Activated CD8-positive, alpha-beta memory T cell treated with anti-CD3 and anti-CD28 coated beads for 48 hours (primary cell): ENCODE measurements at places on chromosomes 6 and 20.
A peak's percentile ranks its signal among the peaks of the same experiment; 100 is the strongest.

GRCh38 chr6:29680904-29681303, at the start of gene ZFP57:
Gene ZFP57 (minus strand): TSS chr6:29681152. CDS start chr6:29677003, 4,149 bp downstream.
- DNase-seq, result no peak

- DNase-seq, result no peak
Observed at GRCh38 chr6:155967322-155967721, 511.7 kb upstream of the NOX3 start.

GRCh38 chr6:168632694-168633093, 191.7 kb downstream of the SMOC2 start:
- no peak for DNase-seq

GRCh38 chr6:54722328-54722727, 124.2 kb upstream of the FAM83B start:
- DNase-seq, result no peak

GRCh38 chr6:154535851-154536250, 25.4 kb upstream of the CNKSR3 start:
- DNase-seq, result no peak

DNA sequence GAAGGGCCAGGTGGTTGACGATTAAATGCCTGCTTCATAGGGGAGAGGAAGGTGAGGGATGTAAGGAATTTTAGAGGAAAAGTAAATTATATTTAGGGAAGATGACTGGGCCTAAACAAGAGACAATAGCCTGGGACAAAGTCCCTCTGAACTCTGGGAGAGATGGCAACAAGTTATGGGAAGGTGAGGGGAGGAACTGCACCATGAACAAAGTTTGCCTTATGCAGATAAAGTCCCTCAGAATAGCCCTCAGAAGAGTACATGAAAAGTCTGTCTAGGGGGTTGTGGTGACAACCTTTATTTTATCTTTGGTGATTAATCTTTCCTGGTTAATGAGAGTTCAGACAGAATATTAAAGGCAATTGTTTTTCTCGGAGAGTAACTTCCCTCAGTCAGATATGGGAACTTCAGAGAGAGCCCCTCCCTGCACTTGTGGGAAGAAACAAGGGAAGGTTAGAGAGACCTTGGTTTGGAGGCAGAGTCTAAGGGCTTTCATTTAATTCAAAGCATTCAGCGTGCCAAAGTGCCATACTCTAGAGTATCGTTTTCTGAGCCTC, 27.1 kb upstream of the FAM217A start:
- DNase-seq, result no peak

DNA sequence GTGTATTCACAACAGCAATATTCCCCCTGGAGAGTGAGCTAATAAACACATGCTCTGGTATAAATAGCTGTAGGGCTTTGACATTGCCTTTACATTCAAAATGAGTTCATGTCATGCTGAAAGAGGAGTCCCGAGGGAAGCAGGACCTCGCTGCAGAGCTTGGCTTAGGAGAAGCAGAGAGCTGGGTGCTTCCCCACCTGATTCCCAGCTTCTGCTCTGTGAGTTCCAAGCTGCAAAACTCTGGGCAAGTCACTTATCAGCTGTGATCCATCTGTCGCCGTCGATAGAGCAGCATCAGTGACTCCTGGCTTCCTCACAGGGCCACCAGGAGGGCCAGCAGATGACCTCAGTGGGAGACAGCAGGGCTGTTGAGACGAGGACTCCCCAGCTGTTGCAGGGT, 241.8 kb downstream of the ANKRD60 start:
- DNase-seq, result no peak

DNA sequence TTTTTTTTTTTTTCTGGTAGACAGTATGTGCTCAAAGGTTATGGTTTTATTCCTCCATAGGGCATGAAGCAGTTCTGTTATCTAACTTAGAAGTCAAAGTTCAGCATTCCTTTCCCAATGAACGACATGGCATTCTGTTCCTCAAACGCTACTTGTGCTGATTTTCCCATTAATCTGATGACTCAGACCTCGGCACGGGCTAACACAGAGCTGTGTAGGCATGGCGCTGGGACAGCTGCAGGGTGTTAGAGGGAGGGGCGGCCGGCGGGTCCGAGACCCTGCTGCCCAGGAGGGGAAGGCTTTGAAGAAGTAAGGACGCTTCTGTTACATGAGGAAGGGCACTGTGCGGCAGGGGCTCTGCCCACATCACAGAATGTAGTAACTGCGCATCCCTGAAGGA, 93.6 kb upstream of the AGPAT4 start:
- DNase-seq, result no peak

DNA sequence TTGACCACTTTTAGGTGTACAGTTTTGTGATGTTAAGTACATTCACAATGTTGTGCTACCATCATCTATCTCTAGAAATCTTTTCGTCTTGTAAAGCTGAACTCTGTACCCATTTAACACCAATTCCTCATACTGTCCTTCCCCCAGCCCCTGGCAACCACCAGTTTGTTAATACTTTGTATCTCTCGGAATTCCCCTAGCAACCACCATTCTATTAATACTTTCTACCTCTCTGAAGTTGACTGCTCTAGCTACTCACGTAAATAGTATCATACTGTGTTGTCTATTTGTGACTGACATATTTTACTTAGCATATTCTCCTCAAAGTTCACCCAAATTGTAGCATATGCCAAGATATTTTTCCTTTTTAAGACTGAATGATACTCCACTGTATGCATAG, 82.3 kb upstream of the CLDN20 start:
- DNase-seq, result no peak

GRCh38 chr6:13252790-13253189, 75.5 kb downstream of the TBC1D7 start:
- DNase-seq, result no peak

DNA sequence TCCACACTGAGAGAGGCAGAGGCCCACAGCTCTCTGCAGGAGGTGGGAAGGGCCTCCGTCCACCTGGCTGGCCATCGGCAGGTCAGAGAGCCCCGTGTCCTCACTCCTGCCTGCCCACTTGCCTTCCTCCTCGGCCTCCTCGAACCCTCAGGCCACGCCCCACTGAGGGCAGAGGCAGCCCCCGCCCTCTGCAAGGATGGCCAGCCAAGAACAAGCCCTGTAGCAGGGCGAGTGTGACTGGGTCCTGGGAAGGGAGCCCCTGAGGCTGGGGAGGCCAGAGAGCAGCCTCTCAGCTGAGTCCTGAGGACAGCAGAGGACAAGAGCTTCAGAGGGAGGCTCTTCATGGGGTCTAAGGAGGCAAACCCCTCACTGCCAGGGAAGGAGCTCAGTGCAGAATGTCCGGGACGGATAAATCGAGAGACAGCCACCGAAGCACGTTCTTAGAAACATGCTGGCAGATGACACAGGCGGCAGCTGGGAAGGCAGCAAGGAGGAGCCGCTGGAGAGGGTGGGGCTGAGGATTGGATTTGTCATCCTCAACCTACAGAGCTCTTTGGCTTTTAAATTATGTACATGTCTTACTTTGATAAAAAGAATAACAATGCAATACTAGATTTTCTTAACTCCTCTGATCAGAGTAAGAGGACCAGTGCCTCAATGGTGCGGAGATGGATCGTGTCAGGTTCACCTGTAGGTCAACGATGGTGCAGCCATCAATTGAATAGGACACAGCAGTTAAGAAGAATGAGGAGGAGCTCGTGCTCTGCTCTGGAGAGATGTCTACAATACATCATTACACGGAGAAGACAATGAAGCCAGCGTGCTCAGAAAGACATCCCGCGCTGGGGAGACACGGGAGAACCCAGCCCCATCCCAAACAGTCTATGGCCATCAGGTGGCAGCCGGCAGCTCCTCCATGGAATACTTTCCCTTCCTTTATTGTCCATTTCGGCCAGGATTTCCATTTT, 53.0 kb downstream of the GNAS-AS1 start:
- DNase-seq, result no peak

GRCh38 chr6:1088492-1089001, 223.4 kb upstream of the FOXQ1 start:
- no peak for DNase-seq

GRCh38 chr6:136037876-136038460, 186.5 kb downstream of the PDE7B start:
- no peak for DNase-seq

GRCh38 chr6:133891149-133891926, 2.4 kb downstream of the TCF21 start:
- DNase-seq, result peak; percentile 16

- no peak for DNase-seq
Observed at GRCh38 chr6:114747995-114748625, 405.3 kb upstream of the HS3ST5 start.

GRCh38 chr6:11212664-11213063, 19.8 kb downstream of the NEDD9 start:
- DNase-seq, result no peak

DNA sequence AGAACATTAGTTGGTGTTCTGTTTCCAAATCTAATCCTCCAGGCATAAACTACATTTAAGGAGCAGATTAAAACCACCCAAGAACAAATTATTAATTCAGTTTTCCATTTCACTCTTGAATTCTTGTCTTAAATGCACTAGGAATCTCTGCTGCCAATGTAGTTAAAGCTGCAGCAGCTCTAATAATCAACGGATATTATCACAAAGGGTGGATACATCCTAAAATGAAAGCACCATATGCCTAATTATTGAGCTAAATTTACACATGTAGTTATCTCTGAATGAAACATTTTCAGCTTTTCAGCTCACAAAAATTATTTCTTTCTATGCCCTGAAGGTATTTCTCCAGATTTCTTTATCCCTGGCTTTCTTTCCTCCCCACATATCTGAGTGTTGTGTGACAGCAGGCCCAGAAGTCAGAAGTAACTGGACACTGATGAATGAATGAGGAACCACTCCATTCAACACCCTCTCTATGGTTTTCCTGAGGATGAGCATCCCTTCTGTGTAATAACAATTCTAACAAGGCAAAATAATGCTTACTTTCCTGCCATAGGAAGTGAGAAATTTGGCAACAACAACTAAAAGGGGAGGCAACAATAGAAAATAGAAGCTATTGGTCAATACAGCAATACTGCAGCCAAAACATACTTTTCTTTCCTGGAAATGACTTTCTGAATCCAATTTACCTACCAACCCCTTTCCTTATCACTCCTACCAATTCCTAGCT, 14.9 kb downstream of the MAN1A1 start:
- no peak for DNase-seq

DNA sequence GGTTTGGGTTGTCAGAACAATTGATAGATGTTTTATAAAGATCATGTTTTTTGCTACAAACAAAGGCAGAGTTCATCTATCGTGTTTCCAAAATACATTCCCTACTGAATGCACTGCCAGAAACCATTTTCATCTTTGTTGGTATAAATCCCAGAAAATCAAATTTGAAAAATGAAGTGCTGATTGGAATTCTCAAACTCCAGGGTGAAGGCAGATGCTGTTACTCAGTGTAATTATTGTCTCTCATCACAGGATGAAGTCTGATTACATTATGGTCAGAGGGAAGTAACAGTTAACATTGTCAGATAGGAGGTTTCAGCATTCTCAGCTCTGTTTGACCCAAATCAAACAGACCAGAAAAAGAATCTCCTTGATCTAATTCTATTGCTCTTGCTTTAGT, 198.4 kb upstream of the KCNK16 start:
- no peak for DNase-seq

DNA sequence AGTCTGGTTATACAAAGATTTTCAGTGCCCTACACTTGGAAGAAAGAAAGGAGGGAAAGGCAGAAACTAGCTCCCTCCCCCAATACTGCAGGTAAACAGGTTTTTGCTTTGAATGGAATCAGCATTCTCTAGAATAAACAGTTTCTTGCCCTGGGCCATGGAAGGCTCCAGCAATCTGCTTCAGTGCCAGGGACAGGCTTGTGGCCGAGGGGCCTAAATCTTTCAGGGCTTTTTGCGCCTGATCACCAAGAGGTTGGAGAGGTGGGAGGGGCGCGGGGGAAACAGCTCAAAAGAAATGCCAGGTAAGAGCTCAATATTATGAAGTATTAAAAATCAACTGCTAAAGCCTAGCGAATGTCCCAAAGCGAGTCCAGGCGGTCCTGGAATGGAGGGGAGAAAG, 23.8 kb downstream of the TFAP2B start:
- DNase-seq, result no peak
